ENCODE measurements at places on chromosomes 16 and 17. TPM values are rescaled to one million over a fixed set of nuclear protein-coding genes. Genes with fewer than 3 reads are reported as not detected.

- no peak for DNase-seq
Measured at GRCh38 chr16:12802048-12802447, 1.6 kb downstream of the CPPED1 start.

The MYO15A gene
- total RNA-seq = 0.45 TPM

The NKD1 gene
- not detected for total RNA-seq

The ATP2A1 gene
- total RNA-seq = 0.10 TPM

- no peak for DNase-seq
Measured at GRCh38 chr16:89090182-89090630, 3.4 kb upstream of the ACSF3 start.

The ZNF469 gene
- total RNA-seq = 0.35 TPM

The BOLA2 gene
- 13.3 TPM for total RNA-seq

DNA sequence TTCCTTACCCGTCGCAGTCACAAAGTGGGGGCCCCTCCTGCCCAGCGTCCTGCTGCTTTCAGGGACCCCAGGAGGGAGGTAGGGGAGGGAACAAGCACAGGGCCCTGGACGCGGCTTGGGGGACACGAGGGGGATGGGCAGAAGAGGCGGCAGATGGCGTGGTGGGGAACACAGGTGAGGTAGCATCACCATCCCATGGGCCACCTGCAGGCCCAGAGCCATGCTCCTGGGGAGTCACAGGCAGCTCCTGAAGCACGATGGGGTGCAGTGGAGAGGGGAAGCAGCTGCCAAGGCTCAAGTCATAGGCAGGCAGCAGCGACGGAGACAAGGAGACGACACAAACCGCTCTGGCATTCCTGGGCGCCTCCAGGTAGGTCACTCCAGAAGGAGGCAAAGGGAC lies 10.8 kb downstream of the UNKL start:
- no peak for DNase-seq

The CCL14 gene
- not detected for total RNA-seq

The NDEL1 gene
- 38.0 TPM for total RNA-seq

- no peak for DNase-seq
Measured at GRCh38 chr17:57124053-57124452, 39.0 kb downstream of the AKAP1 start.

The WNT3 gene
- total RNA-seq = 1.9 TPM

DNA sequence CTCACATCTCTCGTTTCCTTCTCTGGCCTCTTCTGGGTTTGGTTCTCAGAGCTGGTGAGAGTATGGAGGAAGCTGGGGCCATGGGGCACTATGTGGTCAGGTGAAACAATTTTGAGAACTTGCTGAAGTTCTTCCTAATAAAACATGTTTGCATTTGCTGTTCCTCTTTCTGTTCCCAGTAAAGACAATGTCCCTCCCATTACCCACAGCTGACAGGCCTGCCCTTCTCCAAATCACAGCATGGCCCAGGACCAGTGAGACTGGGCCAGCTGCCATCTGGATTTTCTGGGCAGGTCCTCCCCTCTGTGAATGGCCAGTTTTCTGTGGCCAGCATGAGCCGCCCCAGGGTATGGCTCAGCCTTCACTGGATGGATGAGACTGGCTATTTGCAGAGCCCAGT lies at the start of gene CD300H:
Gene CD300H, minus strand, starts transcription at position 113 of the 400 bp plus-strand sequence.
- no peak for DNase-seq

GRCh38 chr17:7396147-7396546 lies 1.8 kb upstream of the PLSCR3 start:
- no peak for DNase-seq

DNA sequence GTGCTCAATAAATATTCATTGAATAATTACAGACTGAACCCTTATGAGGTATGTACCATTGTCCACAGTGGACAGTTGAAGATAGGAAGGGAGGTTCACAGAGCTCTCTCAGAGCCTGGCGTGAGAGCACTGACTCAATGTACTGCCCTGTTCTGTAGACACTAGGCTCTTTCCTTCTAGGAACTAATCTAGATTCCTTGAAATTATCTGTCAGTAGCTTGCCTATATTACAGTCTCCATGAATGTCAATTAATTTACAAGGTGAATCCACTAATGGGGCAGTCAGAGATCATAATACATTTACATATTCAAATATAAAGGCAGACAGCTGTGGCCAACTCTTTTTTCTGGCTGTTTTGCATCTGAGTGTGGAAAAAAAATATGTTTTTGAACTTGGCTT lies 251.2 kb upstream of the SALL1 start:
- DNase-seq = no peak

GRCh38 chr16:8855972-8856371 lies 12.8 kb downstream of the CARHSP1 start:
- DNase-seq = no peak

The KCNJ18 gene
- total RNA-seq = not detected

The RHBDL3 gene
- not detected for total RNA-seq

DNA sequence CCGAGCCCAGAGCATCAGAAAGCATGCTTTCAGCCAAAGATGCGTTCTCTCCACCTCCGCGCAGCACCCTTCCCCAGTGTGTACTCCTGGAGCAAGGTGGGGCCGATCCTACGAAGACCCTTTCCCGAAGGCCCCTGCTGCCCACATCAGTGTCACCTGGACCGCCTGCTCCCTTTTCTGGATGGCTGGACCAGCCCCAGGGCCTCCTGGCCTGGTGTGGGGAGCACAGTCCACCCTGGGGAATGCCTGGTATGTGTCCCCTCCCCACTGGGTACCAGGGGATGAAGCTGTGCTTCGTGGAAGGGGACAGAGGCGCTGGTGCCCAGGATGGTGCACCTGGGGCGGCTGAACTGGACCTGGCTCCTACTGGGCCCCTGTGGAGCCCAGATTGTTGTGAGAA lies 173.8 kb downstream of the SEC14L1 start:
- DNase-seq = no peak

The RNF222 gene
- total RNA-seq = not detected

DNA sequence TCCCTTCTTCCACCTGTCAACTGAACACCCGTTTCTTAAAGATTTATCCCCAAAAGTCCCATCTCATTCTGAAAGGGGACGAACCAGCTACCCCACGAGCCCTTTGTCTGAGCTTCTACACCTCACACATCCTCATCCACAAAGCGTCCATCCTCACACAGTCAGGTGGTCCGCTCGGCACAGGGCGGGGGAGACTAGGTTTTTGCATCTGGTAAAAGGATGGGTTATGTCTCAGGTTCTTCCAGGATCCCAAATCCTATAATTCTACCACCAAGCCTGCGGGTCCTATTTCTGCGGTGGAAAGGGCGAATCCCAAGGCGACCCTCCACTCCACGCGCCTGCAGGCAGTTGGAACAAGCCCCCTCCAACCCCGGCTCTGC lies 458 bp downstream of the GFOD2 start:
- no peak for DNase-seq
